Heart left ventricle (tissue), 16 donors: ENCODE measurements at places on chromosomes 4 and X. TPM values are rescaled to one million over a fixed set of nuclear protein-coding genes. Genes with fewer than 3 reads are reported as not detected.

- no peak for DNase-seq
- H3K4me1 ChIP-seq = peaks cover 28% of the 10 kb centered on the region
- H3K27me3 ChIP-seq = no peaks in the 10 kb centered on the region
- H3K27ac ChIP-seq = no peak overlapping the region
- no peaks in the 10 kb centered on the region for H3K36me3 ChIP-seq
- H3K4me3 ChIP-seq = no peak overlapping the region
Observed at GRCh38 chr4:168643111-168643795, 146.4 kb downstream of the PALLD start.

Gene VCX2
- not detected for total RNA-seq

Gene SLC16A2
- 4.7 TPM for total RNA-seq

Gene FATE1
- total RNA-seq = not detected

Gene HSPA4L
- total RNA-seq = 9.6 TPM

DNA sequence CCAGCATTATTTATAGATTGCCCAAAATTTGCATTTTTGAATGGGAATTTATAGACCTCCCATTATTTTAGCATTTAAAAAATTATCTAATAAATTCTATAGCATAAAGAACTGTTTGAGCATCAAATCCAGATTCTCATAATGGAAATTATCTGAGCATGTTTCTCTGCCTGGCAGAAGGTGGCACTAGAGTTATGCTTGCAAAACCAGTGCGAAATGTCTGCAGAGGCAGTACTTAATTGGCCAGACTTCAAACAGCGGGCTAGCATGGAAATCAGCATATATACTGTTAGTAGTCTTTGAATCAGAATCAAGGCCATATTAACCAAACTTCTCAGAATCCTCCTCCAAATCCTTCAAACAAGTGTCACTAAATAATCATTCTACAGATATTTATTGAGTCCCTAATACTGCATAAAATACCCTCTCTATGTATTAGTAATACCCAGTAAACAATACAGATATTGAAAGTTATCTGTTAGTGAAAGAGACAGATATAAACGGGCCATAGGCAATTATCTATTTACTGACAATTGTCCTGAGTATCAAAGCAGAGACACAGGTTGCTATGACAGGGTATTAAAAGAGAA lies 78.7 kb upstream of the DCLK2 start:
- H3K36me3 ChIP-seq = no peaks in the 10 kb centered on the region
- DNase-seq = no peak
- H3K4me1 ChIP-seq = peaks cover 10% of the 10 kb centered on the region
- H3K27ac ChIP-seq = no peak overlapping the region
